Thoracic aorta (tissue), 2 donors: ENCODE measurements at places on chromosomes 12 and 14. TPM values are rescaled to one million over a fixed set of nuclear protein-coding genes. Genes with fewer than 3 reads are reported as not detected.

SLC39A2 gene
- not detected for total RNA-seq

KRT5 gene
- total RNA-seq: not detected

GRCh38 chr12:100920493-100920892, 125.9 kb downstream of the ANO4 start:
- no peaks in the 10 kb centered on the region for H3K27me3 ChIP-seq
- no peaks in the 10 kb centered on the region for H3K36me3 ChIP-seq
- no peak overlapping the region for H3K4me3 ChIP-seq

DNA sequence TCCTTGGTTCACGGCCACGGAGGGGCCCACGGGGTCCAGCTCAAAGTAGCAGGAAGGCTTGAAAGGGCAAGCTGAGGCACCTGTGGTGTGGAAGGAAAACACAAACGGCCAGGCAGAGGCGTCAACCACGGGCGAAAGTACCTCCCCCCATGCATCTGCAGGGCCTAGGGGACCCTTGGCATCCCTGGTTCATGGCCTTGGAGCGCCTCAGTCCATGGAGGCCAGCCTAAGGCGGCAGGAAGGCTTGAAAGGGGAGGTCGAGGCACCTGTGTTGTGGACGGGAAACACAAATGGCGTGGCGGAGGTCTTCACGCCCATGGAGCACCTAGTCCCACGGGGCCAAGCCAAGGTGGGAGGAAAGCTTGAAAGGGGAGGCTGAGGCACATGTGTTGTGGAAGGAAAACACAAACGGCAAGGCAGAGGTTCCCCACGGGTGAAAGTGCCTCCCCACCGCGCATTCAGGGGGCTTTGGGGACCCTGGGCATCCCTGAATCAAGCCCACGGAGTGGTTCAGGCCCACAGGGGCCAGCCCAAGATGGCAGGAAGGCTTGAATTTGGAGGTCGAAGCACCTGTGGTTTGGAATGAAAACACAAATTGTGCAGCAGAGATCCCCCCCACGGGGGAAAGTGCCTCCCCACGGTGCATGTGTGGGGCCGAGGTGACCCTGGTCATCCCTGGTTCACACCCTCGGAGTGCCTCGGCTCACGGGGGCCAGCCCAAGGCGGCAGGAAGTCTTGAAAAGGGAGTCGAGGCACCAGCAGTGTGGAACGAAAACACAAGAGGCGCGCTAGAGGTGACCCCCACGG, 380.8 kb downstream of the ALG10 start:
- H3K4me3 ChIP-seq: no peak overlapping the region
- no peak overlapping the region for H3K27ac ChIP-seq
- no peaks in the 10 kb centered on the region for H3K36me3 ChIP-seq
- DNase-seq: no peak
- no peaks in the 10 kb centered on the region for H3K4me1 ChIP-seq

GRCh38 chr12:50568338-50569091, 63.7 kb downstream of the DIP2B start:
- H3K4me3 ChIP-seq: no peak overlapping the region
- peak overlapping the region; percentile 42 for H3K27ac ChIP-seq
- no peaks in the 10 kb centered on the region for H3K36me3 ChIP-seq
- H3K4me1 ChIP-seq: peaks cover 46% of the 10 kb centered on the region

- DNase-seq: no peak
- H3K36me3 ChIP-seq: no peaks in the 10 kb centered on the region
- H3K4me1 ChIP-seq: peaks cover 6% of the 10 kb centered on the region
- H3K4me3 ChIP-seq: no peak overlapping the region
These were observed 67.6 kb upstream of the AP4S1 start for GRCh38 chr14:30957813-30958370.
